ENCODE measurements at places on chromosomes 6 and 20.

GRCh38 chr20:16007962-16008361, 565.3 kb downstream of the KIF16B start:
- DNase-seq = peak; percentile 18

GRCh38 chr6:134676307-134677281, 273.3 kb downstream of the ALDH8A1 start:
- no peak for DNase-seq

DNA sequence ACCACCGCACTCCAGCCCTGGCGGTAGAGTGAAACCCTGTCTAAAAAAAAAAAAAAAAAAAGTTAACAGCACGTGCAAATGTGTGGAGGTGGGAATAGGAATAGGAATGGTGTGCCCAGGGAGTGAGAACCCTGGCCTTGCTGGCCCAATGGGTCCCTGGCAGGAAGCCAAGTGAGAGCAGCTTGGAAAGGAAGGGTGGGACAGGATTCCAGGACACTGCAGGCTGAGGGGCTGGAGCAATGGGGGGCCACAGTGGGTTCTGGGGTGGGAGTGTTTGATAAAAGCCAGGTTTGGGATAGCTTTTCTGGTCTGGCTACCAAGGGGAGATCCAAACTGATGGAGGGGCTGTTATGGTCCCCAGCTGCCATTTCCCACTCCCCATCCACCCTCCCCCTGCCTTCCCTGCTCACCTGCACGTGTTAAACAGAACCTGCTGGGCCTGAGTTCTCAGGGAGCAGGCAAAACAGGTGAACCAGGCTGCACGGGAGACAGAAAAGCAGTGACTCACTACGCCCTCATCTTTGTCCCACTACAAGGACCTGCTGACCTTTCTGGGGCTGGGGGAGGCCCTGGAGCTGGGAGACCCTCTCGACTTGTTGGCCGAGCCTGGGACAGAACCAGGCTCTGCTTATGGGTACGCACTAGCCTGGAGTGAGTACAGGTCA, 3.3 kb downstream of the SUN5 start:
- no peak for DNase-seq

- peak; percentile 84 for DNase-seq
These were observed 359 bp downstream of the PHIP start for GRCh38 chr6:79077715-79078074.

- DNase-seq = no peak
These were observed 6.2 kb downstream of the NKX2-2 start for GRCh38 chr20:21507400-21508229.

DNA sequence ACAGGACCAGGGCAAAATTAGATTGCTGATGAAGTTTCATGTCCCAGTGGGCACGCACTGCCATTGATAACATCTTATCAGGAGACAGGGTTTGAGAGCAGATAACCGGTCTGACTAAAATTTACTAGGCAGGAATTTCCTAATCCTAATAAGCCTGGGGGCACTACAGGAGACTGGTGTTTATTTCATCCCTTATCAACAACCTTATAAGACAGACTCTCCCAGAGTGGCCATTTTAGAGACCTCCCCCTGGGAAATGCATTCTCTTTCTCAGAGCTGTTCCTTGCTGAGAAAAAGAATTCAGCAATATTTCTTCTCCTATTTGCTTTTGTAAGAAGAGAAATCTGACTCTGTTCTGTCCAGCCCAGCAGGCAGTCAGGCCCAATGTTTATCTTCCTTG, 423.4 kb upstream of the IMPG1 start:
- DNase-seq = peak; percentile 5

DNA sequence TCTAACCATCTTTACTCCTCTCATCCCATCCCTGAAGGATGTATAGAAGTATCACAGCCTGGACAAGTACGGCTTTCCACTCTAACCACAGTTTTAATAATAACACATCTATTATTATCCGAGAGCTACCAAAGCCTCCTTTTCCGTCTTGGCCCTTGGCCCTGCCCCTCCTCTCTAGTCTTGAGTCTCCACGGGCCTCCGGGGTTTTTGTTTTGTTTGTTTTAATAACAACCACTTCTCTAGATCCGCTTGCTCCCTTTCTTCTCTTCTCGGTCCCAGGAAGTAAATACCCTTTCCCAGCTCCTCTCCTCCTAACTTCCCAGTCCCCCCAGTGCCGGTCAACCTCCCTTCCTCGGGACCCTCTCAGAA, 661 bp downstream of the LCA5 start:
- DNase-seq = peak; percentile 56

GRCh38 chr20:31835977-31836852, 9.2 kb downstream of the FOXS1 start:
- peak; percentile 94 for DNase-seq

DNA sequence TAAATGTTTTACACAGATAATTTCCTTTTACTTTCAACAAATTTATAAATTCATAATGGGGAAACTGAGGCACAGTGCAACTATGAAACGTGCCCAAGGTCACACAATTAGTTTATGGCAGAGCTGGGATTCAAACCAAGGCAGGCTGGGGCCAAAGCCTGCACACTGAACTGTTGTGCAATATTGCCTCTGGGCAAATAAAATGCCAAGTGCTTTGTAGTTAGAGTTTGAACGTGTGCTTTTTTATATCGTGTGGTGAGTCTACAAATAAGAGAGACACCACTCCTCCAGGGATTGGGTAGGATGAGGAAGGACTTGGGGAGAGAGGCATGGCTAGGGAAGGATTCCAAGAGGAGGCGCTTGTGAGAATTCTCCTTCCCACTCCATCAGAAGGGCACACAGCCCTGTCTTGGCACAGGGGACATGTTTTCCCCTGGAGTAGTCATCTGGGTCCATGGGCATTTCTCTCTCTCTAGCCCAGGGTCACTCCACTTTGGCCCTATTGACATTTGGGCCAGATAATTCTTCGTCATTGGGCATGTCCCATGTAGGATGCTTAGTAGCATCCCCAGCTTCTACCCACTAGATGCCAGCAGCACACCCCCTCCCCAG, 2.8 kb upstream of the CDH22 start:
- DNase-seq = no peak

- no peak for DNase-seq
These were observed 22.5 kb upstream of the SRPK1 start for GRCh38 chr6:35943390-35943789.

GRCh38 chr20:60000271-60001042, 42.2 kb downstream of the CDH26 start:
- no peak for DNase-seq

Measured in hematopoietic multipotent progenitor cell treated with erythropoietin and hydrocortisone succinate and interleukin-3 and kit ligand, for 4 days (in vitro differentiated cells).